Coronary artery (tissue), 2 donors: ENCODE measurements at places on chromosomes 4 and X.

DNA sequence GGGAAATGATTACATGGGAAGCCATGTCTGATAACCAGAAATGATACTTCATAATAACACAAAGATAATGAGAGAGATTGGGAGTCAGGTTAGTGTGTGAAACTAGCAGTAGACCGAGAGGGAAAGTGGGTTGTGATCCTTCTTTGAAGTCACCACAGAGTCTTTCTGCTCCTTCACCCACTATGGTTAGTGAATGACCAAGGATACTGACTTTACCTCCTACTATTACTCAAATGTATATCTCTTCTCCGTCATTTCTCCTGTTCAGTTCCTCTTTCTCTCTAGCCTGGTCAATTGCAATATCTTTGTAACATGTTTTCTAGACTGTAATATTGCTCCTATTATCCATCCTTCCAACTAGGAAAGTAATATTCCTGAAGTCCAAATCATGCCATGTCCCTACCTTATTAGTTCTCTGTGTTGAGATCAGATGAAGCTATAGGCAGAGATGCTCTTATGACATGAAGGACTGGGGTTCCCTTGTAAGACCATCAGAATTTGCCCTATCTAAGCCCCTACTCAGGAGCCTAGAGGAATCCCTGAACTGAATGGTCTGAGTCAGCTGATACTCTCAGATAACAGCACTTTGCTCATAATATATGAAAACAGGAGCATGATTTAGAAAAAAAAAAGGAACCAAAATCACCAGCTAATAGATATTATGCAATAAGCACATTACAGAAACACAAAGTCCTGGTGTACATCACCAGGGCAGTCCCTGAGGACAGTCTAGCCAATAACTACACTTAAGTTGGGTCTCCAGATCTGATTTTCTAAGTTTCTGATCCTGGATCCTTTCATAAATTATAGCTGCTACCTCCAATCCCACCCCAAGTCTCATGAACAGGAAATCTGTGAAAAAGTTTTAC, 81.2 kb downstream of the SHROOM3 start:
- DNase-seq: no peak

DNA sequence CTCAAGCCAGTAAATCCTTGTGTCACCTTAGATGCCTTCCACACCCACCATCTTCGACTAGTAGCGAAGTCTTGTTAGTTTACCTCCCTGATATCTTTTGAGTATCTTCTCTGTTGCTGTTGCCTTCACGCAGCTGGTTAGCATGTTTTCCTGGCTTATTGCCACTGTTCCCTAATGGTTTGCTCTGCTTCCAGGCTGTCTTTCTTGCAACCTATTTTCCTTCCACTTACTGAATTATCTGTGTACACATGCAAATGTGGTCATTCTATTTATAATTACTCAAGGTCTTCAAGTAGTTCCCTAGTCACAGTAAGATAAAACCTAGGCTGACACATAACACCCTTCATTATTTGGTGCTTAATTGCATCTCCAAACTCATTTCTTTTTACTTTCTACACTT, 89.5 kb downstream of the UGT8 start:
- DNase-seq: no peak

GRCh38 chr4:95833711-95834194, 6.1 kb upstream of the PDHA2 start:
- no peak for DNase-seq

GRCh38 chr4:67054896-67055295, 490.4 kb downstream of the CENPC start:
- DNase-seq: no peak

DNA sequence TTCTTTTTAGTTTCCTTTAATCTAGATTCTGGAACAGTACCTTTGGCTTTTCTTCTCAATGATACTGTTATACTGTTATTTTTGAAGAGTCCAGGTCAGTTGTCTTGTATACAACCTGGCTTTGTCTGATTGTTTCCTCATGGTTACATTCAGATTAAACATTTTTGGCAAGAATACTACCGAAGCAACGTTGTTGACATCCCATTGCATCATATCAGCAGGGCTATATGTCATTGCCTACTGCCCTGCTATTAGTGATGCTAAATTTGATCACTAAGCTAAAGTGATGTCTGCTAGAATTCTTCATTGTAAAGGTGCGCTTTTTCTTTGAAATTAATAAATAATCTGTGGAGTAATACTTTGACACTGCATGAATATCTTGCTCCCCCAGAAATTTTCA, 5.8 kb upstream of the ATP1B4 start:
- DNase-seq: no peak

DNA sequence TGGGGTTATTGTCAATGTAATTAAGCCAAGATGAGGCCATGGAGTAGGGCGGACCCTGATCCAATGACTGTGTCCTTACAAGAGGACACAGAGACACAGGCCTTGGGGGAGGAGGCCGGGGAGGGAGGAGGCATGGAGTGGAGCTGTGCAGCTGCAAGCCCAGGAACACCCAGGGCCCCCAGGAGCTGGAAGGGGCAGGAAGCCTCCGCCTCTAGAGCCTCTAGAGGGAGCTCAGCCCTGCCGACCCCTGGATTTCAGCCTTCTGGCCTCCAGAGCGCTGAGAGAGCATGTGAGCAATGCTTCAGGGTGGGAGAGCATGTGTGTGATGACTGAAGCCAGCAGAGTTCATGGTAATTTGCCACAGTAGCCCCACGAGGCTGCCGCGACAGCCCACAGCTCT, 234.6 kb downstream of the AFAP1 start:
- no peak for DNase-seq

DNA sequence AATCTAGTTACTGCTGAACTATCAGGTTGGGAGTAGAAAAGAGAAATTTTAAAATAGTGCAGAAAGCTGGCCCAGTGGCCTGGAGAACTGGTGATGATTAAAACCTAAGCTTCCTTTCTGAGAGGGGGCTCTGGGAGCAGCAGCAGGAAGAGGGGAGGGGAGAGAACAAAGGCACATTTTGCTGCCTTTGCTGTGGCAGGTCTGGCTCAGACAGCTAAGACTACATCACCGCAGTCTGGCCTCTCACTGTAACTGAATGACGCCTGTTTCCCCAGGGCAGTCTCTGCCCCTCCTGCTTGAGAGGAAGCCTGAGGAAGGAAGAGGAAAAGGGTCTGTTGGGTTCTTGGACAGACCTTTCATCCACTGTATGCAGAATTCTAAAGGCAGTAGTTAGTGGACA, 148.5 kb downstream of the FRAS1 start:
- DNase-seq: no peak

GRCh38 chrX:17266136-17266535, 108.9 kb upstream of the NHS start:
- DNase-seq: no peak

DNA sequence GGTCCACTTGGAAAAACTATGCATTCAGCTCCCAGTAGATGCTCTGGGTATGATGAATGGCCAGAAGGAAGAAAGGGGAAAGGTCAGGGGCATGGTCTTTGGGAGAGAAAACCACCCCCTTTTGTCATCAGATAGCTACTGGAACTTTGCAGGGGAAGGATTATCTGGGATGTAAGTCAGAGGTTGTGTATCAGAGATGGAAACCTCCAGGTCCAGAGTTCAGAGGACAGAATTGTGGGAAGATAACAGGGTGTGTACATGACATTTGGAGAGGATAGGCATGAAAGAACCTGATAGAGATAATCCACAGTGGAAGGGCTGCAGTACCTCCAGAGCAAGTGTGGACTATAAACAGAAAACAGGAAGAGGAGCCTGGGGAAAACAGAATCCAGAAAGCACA, 262.7 kb downstream of the SPRY1 start:
- DNase-seq: no peak

DNA sequence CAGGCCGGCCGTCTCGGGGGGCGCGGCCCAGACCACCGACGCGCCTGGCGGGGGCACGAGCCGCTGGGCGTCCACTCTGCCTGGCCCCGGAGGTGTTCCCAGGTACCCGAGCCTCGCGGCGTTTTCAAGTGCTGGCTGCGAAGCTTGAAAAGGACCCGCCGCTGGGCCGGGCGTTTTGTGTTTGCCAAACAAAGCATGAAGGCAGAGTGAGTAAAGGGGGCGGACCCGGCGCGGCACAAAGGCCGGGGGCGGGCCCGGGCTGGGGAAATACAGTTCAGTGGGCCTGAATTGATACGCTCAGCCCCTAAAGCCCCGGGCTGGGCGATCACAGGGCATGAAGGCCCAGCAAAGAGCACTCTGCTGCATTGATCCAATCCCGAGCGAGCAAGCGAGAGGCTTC, 65.4 kb downstream of the SOX3 start:
- no peak for DNase-seq

GRCh38 chr4:16293210-16293838, 67.1 kb upstream of the TAPT1 start:
- DNase-seq: no peak

DNA sequence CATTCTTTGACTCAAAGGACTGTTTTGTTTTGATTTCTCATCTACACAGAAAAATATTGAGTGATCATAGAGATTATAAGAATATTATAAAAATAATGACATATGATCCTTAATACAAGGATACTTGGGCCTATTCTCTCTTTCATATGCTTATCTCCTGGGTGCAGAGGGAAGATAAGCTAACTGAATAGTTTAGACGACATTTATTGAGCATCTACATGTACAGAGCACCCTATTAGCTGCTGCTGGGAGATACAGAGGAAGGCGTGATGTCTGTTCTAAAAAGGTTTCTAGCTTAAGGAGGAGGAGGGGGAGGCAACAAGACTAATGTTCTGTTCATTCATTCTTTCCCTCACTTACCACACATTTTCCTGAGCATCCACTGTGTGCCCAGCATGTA, 106.8 kb downstream of the HDAC8 start:
- no peak for DNase-seq

- DNase-seq: peak; percentile 66
Measured at GRCh38 chr4:8319061-8319460, 49.5 kb downstream of the HTRA3 start.

DNA sequence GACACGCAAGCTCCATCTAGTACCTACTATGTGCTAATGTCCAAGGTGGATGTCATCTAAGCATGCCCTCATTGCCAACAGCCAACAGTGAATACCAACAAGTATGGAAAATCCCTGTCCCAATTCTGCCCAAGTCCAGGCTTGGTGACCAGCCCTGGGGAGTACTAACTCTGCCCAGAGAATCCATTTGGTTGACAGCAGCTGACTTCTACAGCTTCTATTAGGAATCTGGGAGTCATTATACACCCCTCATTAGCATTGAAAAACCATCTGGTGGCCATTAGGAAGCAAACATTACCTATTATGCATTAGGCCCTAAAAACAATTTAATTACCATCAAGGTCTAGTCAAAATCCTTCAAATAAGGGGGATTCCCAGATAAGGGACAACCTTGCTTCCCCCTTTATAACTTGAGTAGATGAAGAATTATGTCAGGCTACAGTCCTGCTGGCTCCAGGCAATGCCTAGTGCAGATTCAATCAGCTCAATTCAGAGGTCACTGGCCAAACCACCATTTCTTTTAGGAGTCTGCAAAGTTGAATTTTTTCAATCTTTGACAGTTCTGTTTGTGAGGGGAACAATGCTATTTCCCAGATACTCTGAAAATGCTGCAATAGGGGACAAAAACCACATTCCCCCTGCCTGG, 228.0 kb upstream of the LDB2 start:
- DNase-seq: no peak

- no peak for DNase-seq
Measured at GRCh38 chr4:102501447-102501696, 213 bp downstream of the NFKB1 start.

DNA sequence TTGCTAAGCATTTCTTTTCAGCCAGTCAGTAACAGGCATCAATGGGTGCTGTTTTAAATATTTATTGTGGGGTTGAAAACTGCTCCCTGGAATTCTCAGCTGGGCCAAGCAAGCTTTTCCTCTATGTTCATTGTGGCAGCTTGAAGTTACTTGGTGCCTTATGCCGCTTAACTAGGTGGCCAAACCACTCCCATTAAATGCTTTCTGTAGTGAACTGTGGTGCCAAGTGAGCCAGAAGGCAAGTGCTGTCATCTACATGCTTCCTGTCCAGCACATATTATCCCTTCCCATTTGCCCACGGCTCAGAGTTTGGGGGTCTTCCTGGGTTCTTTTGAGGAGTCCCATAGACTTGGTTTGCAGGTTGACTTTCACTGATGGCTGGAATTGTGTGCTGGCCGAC, 64.8 kb downstream of the TAB3 start:
- DNase-seq: no peak

GRCh38 chr4:66130042-66130441, 459.8 kb upstream of the EPHA5 start:
- DNase-seq: no peak

- DNase-seq: no peak
Measured at GRCh38 chr4:140944199-140944515, 188.0 kb upstream of the TBC1D9 start.

GRCh38 chrX:68599256-68600152, 48.0 kb upstream of the STARD8 start:
- DNase-seq: no peak

GRCh38 chrX:19707246-19707871, 180.0 kb downstream of the SH3KBP1 start:
- DNase-seq: no peak

DNA sequence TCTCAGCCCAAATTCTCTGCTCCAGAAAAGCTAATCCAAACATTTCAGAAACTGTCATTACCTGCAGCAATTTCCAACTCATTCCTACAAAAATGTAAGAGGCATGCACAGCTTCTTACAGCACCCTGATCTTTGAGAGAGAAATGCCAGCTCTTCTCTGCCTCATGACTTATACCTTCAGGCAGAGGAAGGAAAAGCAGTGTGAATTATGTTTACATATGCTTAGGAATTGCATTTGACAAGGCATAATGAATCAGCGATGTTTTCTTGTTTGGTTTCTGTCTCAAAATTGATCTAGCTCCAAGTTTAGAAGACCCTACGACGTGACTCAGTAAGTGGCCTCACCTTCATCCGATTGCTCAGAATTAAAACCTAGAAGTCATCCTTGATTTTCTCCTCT, 21.8 kb upstream of the AGA start:
- no peak for DNase-seq

DNA sequence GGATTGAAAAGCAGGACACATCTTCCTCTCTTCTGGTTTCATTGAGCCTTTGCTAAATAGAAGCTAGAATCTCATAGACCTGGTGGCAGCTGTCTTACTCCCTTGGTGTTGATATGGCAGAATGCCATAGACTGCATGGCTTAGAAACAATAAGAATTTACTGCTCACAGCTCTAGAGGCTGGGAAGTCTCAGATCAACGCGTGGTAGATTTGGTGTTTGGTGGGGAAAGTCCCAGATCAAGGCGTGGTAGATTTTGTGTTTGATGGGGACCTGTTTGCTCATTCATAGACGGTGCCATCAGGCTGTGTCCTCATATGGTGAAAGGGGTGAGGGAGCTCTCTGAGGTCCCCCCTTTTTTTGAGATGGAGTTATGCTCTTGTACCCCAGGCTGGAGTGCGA, 57.6 kb upstream of the PPP2R3B start:
- no peak for DNase-seq

DNA sequence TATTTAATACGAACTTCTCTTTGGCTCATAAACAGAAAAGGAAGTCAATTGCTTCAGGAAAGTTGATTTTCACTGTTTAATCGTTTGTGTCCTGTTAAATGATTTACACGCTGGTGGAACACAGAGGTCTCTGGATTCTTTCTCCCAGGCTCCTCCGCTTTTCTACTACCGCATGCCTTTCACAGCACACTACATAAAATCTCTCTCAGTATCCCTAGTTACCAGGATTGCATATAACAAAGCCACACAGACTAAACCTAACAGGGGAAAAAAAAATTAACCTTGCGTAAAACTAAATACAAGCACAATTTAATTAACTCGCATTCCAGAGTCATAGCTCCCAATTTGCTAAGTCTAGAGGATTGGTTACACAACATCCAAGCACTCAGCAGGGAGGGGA, 133.9 kb downstream of the CORIN start:
- DNase-seq: no peak
